ENCODE measurements at places on chromosomes 12 and 14.

GRCh38 chr12:16362550-16362949 is 15.1 kb downstream of the MGST1 start:
- no peak for DNase-seq

DNA sequence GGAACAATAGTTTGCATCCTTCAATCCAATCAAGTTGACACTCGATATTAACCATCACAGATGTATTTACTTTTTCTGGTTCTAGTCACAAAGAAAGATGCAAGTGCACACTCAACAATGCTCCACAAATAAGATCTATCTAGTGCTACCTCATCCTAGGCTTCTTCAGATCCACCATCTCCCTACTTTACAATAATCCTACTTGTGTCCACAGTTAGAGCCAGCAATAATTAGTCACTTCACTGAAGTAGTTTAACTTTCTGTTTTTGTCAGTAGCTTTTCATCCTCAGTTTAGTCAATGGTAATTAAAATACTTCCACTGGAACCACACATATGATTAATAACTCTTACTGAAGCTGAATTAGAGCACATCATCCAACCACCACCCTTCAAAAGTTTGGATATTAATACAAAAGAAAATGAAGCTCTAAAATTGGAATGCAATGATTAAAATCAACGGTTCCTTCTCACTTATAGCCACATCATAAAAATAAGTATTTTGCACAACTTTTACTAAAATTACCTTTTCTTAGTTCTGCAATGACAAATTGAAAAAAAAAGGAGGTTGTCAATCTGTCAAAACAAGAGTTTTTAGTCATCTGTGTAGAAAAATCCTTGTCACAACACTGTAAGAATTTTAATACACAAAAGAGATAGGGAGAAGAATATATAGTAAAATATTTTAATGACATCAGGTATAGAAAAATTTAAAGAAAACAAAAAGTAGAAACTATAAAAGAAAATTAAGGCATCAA is 28.2 kb upstream of the SNRPF start:
- no peak for DNase-seq

DNA sequence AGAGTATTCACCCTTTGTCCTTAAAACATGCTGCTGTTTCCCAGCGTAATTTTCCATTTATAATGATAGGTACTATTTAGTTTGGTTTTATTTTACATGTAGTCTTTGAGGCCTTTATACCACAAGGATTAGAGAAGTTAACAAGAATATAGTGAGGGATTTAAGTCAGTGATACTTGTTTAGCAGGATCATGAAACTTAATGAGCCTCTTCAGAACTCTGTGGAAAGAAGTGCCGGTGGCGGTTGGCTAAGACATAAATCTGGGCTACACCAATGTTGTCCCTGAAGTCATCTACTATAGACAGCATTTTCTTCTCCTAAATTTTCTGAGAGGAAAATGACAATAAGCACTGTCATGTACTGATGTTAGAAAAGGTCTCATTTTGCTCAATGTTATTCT is 1226.0 kb upstream of the SEL1L start:
- no peak for DNase-seq

DNA sequence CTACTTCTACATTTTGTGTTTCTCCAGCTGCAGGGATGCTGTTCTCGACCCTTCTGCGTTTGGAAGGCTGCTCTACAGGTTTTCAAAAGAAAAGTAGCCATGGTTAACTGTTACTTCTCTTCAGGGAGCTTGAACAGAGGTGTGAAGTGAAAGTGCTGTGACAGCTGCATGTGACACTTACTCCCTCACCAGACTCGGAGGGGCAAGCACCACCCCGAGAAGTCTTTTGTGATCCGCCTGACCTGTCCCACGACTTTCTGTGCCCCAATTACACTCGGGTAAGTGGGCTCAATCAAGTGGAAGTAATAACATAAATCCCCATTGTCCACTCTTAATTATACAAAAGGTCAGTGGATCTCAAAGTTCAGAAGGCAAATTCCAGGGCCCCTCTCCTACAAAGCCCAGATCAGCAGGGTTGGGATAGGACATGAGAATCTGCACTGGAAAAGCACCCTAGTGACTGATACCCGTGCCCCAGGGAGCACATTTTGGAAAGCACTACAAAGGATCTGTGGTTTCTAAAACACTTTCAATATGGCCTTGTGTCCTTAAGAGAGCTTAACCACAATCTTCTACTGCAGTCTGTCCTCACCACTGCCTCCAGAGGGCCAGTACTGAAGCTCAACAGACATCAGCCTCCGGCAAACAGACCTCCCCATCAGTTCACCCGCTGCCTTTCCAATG is 11.5 kb downstream of the FICD start:
- no peak for DNase-seq

DNA sequence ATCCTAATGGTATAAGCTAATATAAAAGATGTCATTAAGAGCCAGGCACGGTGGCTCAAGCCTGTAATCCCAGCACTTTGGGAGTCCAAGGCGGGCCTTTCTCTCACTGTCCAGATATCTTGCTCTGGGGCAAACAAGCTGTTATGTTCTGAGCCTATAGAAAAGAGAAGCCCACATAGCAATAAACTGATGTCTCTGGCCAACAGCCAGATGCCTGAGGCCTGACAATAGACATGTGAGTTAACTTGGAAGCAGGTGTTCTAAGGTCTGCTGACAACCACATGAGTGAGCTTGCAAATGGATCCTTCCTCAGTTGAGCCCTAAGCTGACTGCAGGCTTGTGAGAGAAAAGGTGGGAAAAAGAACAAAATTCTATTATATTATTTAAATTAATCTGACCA is 25.0 kb downstream of the YAF2 start:
- DNase-seq: no peak

GRCh38 chr12:127519779-127520178 is 747.2 kb upstream of the TMEM132C start:
- no peak for DNase-seq

DNA sequence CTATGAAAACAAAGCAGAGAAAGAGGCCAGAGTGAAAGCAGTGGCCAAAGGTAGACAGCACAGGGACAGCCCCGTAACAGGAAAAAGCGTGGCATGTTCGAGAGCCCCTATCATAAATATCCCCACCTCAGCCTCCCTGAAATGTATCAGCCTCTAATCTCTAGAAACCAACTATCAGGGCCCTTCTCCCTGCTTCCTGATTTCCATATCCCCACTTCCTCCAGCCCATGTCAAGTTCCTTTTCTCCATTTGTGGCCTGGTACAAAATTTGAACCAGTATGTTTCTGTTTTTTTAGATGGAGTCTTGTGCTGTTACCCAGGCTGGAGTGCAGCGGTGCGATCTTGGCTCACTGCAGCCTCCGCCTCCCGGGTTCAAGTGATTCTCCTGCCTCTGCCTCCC is 16.9 kb downstream of the DEPDC4 start:
- DNase-seq: no peak

- no peak for DNase-seq
These were observed at the start of gene ESRRB for GRCh38 chr14:76375947-76376404. Gene ESRRB (plus strand): TSS chr14:76376137. CDS start chr14:76376402, 265 bp downstream.

- DNase-seq: no peak
These were observed 62.3 kb downstream of the ETV6 start for GRCh38 chr12:11711651-11712327.

DNA sequence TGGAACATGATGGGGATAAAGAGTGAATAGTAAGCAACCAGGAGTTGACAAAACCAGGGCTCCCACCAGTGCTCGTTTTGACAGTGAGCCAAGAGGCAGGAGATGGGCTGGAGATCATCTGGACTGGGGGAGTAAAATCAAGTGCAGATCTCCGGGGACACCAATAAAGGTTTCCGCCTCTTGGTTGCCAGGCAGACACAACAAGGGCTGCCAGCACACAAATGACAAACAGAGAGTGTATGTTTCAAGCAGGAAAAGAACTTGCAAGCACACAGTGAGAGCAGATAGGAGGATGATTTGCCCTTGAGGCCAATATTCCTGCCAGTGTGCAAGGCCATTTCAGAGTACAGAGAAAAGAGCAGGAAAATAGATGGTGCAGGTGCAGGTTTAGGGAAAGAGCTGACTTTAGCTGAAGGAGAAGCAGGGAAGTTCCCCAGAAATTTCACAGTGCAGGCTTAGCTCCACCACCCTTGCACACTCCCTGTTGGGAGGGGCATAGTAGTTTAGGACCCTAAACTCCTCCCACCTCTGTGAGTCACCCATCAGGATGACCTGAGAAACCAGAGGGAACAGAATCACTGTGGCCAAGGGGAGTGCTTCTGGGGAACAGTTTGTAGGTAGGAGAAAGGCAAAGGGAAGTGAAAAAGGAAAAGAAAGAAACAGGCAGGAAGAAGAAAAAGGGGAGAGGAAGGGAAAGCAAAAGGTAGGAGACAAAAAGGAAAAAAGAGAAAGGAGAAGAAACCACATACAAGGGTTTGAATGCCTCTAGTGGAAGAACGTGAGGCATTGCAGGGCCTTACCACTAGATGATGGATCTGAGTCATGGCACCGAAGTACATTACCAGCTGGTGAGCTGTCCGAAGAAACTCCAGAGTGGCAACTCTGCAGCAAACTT is 404.4 kb downstream of the SLC6A15 start:
- no peak for DNase-seq

GRCh38 chr12:94875525-94875924 is 128.0 kb downstream of the NDUFA12 start:
- DNase-seq: no peak

DNA sequence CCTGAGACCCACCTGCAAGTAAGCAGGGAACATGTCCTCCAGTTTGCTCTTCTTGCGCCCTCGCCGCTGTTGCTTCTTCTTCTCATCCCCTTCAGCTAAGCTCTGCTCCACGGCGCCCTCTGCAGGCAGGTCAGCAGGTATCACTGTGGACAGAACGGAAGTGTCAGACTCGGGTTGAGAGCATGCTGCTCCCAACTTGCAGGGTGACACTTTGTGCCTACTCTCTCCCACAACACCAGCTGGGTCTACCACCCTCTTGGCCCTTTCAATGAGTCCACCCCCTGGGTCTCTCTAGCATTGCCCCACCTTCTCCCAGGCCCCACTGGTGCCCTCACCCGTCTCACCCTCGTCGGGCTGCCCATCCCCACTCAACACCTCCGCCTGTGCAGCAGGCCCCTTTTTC is 16.7 kb downstream of the KMT2D start:
- DNase-seq: peak; percentile 91

GRCh38 chr14:39469094-39469710 is 37.0 kb upstream of the FBXO33 start:
- no peak for DNase-seq

DNA sequence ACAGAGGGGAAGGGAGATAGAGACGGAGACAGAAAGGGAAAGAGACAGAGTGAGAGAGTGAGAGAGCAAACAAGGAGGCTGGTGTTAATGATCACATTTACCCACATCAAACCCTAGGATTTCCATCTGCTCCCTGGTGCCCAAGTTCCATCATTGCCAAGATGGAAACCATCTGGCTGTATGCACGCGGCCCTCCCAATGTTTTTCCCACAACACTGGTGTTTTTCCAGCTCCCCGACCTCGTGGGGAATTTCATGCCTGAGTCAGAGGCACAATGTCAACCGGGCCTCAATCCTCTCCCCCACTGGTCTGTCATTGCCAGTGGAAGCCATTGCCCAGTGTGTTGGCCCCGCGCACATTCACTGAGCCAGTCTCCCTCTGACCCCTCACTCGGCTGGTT is 19.9 kb upstream of the BDKRB2 start:
- DNase-seq: no peak

DNA sequence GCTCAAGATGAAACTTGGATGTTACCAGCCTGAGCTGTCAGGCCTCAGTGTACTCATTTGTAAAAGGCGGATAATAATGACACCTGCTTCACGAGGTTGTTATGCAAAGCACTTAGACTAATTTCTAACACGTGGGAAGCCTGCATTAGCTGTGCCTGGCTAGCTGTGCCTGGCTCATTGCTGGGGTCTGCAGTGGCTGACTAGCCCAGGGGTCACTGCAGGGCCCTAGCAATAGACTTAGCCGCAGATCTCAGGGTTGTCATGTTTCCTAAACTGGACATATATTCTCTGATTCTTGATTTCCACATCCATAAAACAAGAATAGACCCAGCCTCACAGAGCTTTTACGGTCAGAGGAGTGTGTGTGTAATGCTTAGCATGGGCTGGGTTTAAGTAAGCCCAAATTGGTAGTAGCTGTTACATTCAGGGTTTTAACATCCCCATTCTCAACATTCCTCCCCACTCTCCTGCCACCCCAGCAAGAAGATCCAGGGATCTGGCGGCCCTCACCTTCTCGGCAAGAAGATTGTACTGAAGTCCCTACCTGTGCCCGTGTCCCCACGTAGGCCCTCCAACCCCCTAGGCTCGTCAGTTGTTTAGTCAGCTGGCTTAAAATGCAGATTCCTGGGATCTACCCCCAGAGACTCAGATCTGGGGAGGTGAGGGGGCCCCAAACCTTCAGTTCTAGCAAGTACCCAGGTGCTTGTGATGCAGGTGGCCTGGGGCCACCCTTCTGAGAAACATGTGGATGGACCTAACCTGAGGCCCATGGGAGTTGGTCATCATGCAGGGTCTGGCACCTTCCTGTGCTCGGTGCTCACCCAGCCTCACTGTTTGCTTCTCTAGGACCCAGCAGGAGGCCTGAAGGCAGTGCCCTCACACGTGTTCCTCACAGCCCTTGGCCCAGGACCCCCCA is 8.6 kb downstream of the NR4A1 start:
- DNase-seq: no peak

- no peak for DNase-seq
These were observed 722.1 kb downstream of the TMTC2 start for GRCh38 chr12:83408851-83409250.

DNA sequence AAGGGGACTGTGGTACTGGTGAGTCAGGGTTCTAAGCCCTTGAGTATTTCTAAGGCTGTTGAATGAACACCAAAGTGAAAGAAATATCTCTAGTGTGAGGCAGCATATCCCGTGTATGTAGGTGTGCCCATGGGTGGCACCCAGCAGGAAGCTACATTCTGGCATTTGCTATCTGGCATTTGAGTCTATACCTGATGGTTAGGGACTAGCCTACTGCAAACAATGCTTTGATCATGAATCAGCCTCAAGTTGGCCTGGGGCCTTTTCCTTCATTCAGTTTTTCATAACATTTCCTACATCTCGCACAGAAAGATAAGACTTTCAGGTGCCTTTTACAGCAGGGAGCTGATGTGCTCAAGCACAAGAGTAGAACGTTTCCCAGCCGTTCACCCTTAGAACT is 85.7 kb upstream of the E2F7 start:
- no peak for DNase-seq

DNA sequence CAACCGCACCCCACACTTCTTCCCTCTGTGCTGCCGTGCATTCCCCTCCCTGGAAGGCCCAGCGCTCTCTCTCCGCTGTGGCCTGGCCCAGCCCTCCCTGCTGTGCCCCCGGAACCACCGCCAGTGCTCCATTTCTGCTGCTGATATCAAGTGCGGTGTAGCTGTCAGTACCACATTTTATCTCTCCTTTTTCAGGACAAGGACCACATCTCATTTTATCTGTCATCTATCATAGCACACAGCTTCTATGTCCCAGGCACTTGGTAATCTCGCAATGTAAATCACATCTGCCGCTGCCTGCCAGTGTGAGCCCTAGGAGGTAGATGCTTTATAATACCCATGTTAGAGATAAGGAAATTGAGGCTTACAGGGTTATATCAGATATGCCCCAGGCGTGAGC is 18.3 kb downstream of the IL31 start:
- no peak for DNase-seq

Data from D721Med (cell line).